ENCODE measurements at places on chromosomes 7 and 10. TPM values are rescaled to one million over a fixed set of nuclear protein-coding genes. Genes with fewer than 3 reads are reported as not detected.

GRCh38 chr10:114810926-114811325 lies 10.7 kb upstream of the FHIP2A start:
- no peak for DNase-seq

GRCh38 chr7:33040803-33041516 lies 21.6 kb downstream of the NT5C3A start:
- no peak for DNase-seq

- no peak for DNase-seq
Observed at GRCh38 chr10:35892526-35892925, 250.4 kb upstream of the FZD8 start.

DNA sequence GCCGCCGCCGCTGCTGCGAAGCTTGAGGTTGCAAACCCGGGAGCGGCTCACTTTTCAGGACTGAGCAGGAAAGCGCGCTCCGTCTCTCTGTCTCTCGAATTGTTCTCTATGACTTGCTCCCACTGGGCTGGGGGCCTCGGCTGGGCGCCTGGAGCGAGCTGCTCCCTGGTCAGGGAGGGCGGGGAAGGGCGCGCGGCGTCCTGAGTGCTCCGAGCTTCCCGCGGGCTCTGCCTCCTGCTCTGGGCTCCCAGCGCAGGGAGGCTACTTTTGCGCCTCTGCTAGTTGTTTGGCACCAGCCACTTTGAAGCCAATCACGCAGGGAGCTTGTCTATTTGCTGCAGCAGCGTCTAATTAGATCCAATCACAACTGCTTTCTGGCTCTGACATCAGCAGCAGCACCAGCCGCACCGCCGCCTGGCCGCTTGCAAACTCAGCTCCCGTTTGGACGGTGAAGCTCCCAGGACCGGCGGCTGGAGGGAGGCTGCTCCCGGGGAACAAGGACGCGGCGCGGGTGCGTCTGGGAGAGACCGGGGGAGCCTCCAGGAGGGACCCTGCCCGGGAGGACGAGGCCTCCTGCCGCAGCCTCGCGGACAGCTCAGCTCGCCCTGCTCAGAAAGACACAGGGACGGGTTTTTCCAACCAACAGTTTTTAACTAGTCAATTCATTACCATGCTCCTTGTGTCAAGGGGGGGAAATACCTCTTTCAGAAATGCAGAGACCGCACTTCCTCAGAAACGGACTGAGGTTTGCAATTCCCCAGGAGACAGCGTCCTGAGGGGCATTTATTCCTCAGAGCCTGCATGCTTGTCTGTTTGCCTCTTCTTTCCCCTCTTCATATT lies at the start of gene ADARB2:
ADARB2 (minus strand) TSS at position 304 of the 840 bp plus-strand sequence.
- DNase-seq = no peak

GRCh38 chr7:80724249-80724871 lies 85.9 kb downstream of the CD36 start:
- peak; percentile 76 for DNase-seq

- no peak for DNase-seq
Observed at GRCh38 chr10:80517416-80518142, 20.1 kb upstream of the SH2D4B start.

- no peak for DNase-seq
Observed at GRCh38 chr7:117048114-117048866, 95.0 kb downstream of the ST7 start.

DNA sequence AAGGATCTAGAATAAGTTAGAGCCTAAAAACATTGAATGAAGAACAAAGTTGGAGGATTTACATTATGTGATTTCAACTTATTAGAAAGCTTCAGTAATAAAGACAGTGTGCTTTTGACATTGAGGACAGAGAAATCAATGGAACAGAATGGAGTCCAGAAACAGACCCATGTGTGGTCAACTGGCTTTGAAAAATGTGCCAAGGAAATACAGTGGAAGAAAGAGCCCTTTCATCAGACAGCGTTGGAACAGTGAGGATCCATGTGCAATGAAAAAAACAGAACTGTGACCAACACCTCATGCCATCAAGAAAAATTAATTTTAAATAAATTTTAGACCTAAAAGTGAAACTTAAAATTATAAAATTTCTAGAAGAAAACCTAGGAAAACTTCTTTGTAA lies 50.6 kb upstream of the LRRC18 start:
- DNase-seq = no peak

- DNase-seq = no peak
Observed at GRCh38 chr10:43955002-43955596, 306.4 kb upstream of the ZNF32 start.

DNA sequence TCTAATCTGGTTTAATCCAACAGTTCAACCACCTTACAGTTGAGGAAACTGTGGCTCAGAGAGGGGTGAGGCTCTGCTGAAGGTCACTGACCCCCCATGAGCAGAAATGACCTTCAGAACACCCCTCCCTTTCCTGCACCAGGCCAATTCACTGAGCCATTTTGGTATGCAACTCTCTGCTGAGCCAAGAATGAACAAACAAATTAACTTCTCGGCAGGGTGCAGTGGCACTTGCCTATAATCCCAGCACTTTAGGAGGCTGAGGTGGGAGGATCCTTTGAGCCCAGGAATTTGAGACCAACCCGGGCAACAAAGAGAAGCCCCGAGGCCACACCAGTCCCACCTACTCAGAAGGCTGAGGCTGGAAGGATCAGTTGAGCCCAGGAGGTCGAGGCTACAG lies 29.8 kb downstream of the PDGFA start:
- DNase-seq = peak; percentile 34

- DNase-seq = peak; percentile 45
Observed at GRCh38 chr10:92965314-92965713, 95.3 kb upstream of the CYP26C1 start.

GRCh38 chr10:10515479-10516204 lies 502.0 kb upstream of the CELF2 start:
- DNase-seq = no peak

GRCh38 chr10:114645706-114646105 lies 12.4 kb downstream of the ABLIM1 start:
- DNase-seq = no peak

DNA sequence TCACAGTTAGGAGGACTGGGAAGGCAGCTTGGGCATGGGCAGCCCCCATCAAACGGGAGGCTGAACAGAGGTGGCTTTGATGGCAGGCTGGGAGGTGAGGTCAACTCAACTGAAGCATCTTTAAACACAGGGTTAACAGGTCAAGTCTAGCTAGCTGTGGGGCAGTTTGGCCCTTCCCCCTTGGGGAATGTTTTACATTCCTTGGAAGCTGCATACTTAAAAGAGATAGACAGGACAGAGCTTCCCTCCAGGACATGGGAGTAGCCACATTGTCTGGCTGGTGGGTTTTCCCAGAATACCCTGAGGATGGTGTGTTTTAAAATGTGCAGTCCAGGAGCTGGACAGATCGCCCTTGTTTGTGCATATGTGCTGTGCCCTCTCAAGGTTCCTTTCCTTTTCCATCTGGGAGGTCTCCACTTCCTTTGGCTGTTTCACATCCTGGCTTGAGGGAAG lies 6.8 kb upstream of the RASSF4 start:
- DNase-seq = no peak

- DNase-seq = no peak
Observed at GRCh38 chr10:114911052-114911711, 26.8 kb upstream of the TRUB1 start.

GRCh38 chr10:45471531-45472310 lies 97.7 kb downstream of the ALOX5 start:
- DNase-seq = no peak

DNA sequence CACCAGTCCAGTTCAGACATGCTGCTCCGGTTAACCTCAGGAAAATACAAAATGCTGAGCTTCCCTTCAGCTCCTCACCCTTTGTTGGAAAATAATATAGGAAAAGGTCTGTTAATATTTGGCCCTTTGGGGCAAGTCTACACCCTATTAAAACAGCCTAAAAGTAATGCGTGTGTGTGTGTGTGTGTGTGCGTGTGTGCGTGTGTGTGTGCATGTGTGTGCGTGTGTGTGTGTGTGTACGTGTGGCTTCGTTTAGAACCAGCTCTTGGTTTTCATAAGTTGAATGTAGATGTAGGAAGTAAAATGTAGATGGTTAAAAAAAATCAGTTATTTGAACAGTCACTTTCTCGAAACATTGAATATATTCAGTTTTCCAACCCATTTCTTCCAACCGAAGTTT lies 61.1 kb upstream of the PDCD4 start:
- DNase-seq = no peak

GRCh38 chr10:3337741-3338140 lies 165.2 kb upstream of the PITRM1 start:
- no peak for DNase-seq

DNA sequence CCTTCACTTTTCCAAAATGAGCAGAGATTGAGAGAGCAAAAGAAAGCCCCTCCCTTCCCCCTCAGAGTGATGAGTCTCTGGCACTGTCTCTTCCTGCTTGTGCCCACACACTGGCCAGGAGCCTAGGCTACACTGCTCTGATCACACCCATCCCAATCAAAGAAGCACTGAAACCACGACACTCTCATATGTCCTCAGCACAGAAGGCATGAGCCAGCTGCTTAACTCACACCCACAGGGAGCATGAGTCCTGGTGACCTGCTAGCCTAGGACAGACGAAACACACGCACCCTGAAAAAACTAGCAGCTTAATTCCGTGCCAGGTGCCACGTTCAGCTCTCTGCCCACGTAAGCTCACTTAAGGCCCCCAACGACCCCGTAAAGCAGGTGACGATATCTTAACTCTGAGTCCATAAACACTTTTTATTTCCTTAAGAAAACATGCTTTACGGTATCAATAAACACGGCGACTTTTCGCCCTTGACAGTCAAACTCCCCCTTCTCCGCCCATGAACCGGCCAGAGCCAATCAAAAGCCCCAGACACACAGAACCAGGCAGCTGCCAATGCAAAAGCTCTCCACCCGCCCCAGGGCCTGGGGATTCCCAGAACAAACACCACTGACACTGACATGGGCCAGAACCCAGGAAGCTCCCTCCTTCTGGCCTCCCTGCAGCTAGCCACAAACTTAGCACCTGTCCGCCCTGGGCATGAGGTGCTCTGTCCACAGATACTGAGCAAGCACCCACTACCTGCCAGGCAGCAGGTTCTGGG lies 69.0 kb downstream of the TNRC18 start:
- peak; percentile 52 for DNase-seq

GRCh38 chr10:3655528-3655927 lies 129.5 kb downstream of the KLF6 start:
- DNase-seq = no peak

- no peak for DNase-seq
Observed at GRCh38 chr10:35355971-35356724, 19.8 kb downstream of the CCNY start.

- DNase-seq = no peak
Observed at GRCh38 chr10:87700031-87700796, 40.5 kb downstream of the PAPSS2 start.

DNA sequence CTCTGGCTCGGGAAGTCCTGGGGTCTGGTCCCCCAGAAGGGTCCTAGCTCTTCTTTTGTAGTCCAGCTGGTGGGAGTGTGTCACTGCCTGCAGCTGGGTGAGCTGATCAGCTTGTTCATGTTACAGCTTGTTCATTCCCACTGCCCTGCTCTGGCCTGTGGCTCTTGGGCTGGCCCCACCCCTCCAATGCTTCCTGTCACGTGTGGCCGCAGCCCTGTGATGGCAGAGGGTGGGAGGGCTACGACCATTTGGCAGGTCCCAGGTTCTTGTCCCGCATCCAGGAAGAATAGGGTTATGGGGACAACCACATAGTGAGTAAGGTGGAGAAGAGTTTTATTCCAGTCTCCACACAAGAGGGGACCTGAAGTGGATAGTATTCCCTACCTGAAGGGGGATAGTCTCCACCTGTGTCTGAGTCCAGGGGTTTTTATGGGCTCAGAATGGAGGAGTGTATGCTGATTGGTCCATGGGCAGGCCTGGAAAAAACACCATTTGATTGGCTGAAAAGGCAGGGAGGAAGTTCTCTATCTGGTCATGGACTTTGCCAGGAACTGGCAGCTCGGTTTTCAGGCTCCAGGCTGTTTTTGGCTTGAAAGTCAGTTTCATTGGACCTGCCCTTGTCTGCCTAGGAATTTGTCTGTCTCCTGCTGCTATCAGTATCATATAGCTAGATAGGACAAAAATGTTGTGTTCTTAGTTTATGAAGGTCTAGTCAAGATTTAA lies 13.1 kb downstream of the SDHAF3 start:
- DNase-seq = peak; percentile 32

ANKRD30A gene
- not detected for total RNA-seq

HOXA1 gene
- 7.3 TPM for total RNA-seq

COMMD3 gene
- total RNA-seq = 47.7 TPM

STEAP1 gene
- 0.55 TPM for total RNA-seq

IFIT1 gene
- 0.36 TPM for total RNA-seq

C10orf95 gene
- total RNA-seq = 0.15 TPM

SLC39A12 gene
- not detected for total RNA-seq

TMEM229A gene
- total RNA-seq = not detected

MOGAT3 gene
- total RNA-seq = not detected

BTBD16 gene
- total RNA-seq = not detected

OR9A2 gene
- not detected for total RNA-seq

CYP3A7 gene
- not detected for total RNA-seq

TMEM270 gene
- total RNA-seq = not detected

NAT16 gene
- not detected for total RNA-seq

ADAMTS14 gene
- total RNA-seq = 6.4 TPM

NEUROG3 gene
- total RNA-seq = not detected
